ENCODE measurements at places on chromosomes 7 and 10. TPM values are rescaled to one million over a fixed set of nuclear protein-coding genes. Genes with fewer than 3 reads are reported as not detected.

- DNase-seq: no peak
Measured at GRCh38 chr7:11604505-11604904, 227.5 kb downstream of the THSD7A start.

GRCh38 chr7:55475855-55476803, 96.2 kb downstream of the VOPP1 start:
- no peak for DNase-seq

- no peak for DNase-seq
Measured at GRCh38 chr10:129541200-129541599, 74.2 kb downstream of the MGMT start.

HIPK2 gene
- 5.1 TPM for polyA plus RNA-seq

NPC1L1 gene
- polyA plus RNA-seq: 0.07 TPM
